ENCODE measurements at places on chromosomes 7 and 10.

- no peak for DNase-seq
Observed at GRCh38 chr10:61821693-61822092, 79.8 kb upstream of the ARID5B start.

- no peak for DNase-seq
Observed at GRCh38 chr7:156347132-156347531, 293.4 kb upstream of the RNF32 start.

- DNase-seq, result no peak
Observed at GRCh38 chr10:48900371-48900801, 39.3 kb downstream of the LRRC18 start.

GRCh38 chr10:74006269-74006668 lies 8.4 kb downstream of the VCL start:
- no peak for DNase-seq

GRCh38 chr7:142405122-142405765 lies 147.4 kb upstream of the PRSS58 start:
- no peak for DNase-seq

DNA sequence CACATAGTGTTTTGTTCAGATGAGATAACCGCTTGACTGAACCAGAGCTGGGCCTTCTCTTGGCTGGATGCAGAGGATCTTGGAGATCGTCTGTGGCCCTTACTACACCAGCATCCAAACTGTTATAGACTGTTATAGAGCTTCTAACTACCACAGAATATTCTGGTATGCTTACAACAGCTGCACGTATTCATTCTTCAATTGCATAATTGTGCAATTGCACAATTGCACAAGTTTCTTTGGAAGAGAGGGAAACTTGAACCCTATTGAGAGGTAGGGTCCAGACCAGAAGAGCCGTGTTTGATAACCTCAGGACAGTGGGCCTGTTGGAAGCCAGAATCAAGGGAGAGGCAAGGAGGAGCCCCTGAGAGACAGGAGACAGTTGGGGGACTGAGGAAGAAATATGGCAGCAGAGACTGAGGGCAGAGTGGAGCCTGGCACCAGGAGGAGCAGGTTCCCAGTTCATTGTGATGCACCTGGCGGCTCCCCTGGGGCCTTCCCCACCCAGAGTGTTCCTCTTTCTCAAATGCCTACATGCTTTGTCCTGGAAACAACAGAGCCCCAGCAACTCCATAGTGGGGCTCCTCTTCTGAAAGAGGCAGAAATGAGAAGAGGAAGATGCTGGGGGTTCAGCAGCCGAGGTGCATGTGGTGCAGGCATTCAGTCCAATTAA lies 64.1 kb downstream of the PTPRZ1 start:
- no peak for DNase-seq

- no peak for DNase-seq
Observed at GRCh38 chr10:124616040-124616835, 127.9 kb downstream of the FAM53B start.

GRCh38 chr7:123437447-123437995 lies 96.9 kb downstream of the IQUB start:
- DNase-seq, result no peak

DNA sequence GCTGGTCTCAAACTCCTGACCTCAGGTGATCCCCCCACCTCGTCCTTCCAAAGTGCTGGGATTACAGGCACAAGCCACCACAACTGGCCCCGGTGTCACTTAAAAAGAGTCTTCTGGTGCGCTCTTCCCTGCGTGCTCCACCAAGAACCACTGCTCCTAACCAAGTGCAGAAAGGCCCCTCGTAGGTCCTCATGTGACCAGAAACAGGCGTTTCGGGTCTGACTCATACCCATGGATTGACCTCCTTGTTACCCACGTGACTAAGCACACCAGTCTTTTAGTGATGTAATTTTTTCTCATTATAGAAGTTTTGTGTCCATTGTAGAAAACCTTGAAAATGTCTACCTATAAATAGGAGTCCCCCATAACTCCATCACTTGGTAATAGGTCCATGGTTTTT lies 13.9 kb downstream of the FKBP6 start:
- no peak for DNase-seq

- DNase-seq, result no peak
Observed at GRCh38 chr10:124253006-124253405, 159.6 kb upstream of the CHST15 start.

GRCh38 chr10:88850712-88851111 lies 932 bp downstream of the ANKRD22 start:
- DNase-seq, result no peak

- DNase-seq, result no peak
Observed at GRCh38 chr7:97015756-97016380, 8.8 kb downstream of the DLX5 start.

DNA sequence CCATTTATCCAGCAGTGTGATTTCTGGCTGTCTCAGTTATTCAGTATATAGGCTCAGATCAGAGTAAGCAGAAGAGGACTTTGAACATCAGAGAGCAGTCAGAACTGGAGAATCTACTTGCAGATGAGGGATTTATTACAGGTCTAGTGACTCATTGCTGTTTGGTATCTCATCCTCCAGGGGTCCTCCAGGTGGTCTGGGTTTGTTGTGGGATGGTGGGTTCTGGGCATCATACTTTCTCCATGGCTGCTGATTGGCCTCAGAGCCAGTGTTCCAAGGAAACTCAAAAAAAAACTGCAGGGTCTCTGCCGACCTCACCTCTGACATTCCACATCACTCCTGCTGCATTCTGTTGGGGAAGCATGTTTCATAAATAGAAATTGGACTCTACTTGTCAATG lies 214.8 kb downstream of the CNTNAP2 start:
- no peak for DNase-seq

DNA sequence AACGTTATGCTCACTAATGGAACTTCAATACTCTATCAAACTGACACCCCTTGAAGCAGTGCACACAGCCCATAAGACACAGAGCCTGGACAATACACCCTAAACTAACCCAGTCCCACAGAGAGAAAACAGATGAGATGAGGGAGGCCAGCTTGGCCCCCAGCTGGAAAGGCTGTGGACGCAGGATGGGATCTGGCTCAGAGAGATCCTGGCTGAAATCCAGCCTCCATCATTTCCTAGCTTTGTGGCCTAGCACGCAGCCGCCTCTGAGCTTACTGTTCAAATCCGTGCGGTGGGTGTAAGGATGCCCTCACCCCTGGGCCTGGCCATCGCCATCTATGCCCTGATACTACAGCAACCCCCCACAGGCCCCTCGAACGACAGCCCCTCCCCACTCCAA lies 32.7 kb downstream of the SNX8 start:
- DNase-seq, result no peak

GRCh38 chr7:7966141-7966734 lies 2.4 kb upstream of the GLCCI1 start:
- DNase-seq, result no peak

Data from hypothalamus (tissue), 51 donors.